Iris pigment epithelial cell (primary cell): ENCODE measurements at places on chromosomes 13 and 19.

DNA sequence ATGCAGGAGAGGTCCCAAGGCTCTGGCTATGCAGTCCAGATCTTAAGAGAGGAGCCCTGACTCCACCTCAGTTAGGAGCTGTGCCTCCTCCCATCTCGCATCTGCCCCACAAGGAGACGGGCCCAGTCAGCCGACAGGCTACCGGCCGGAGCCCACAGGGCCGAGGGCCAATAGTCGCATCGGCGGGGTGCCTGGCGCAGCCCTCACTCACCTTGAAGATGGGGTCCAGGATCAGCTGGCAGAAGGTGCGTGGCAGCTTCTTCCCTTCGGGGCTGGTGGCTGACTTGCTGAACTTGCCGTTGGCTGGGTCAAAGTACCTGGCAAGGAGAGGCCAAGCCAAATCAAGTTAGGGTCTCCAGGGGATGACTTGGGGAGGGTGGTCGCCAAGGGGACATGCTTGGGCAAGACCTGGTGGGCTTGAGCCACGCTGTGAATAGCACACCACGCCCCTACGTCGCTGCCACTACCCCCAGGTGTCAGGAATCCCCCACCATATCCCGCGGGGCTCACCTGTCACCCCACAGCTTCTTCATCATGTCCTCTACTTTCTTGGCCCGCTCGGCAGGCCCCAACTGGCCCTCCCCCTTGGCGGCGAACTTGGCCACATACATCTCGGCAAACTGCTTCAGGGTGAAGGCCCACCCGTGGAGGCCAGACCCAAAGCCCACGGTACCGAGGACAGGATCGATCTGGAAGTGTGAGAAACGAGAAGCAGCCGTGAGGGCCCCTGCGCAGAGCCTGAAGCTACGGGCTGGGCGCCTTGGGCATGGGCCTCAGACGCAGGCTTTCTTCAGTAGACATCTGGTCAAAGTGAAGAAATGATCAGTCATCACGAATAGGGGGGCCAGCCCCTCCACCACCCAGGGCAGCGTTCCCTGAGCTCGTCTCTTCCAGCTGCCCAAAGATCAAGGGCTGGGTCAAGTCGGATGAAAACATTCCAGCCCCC is 3.3 kb downstream of the EEF2 start:
- no peak for DNase-seq

- no peak for DNase-seq
Observed at GRCh38 chr13:93279982-93280381, 53.4 kb downstream of the GPC6 start.

DNA sequence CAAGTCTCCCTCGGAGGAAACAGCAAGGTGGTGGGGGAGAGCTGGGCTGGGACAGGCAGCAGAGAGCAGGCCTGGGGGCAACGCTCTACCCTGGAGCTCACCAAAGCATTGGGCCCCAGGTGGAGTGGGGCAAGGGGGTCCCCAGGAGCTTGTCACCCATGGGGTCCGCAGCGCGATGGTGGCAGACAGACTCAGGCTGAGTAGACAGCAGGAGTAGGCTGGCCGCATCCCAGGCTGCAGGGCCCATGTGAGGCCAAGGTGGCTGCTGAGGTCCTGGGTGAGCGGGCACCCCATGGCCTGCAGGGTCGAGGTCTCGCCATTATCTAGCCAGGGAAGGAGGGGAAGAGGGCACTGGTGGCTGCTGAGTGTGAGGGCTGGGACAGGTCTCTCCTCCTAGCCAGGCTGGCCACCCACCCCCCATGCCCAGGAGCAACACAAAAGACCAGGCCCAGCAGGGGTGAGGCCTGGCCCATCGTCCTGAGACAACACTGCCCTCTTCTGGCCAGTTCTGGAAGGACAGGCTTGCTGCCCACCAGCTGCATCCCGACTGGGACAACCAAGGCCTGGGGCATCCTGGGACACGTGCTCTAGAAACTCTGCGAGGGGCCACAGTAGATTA is 33.1 kb downstream of the CEBPG start:
- DNase-seq, result peak; percentile 22

DNA sequence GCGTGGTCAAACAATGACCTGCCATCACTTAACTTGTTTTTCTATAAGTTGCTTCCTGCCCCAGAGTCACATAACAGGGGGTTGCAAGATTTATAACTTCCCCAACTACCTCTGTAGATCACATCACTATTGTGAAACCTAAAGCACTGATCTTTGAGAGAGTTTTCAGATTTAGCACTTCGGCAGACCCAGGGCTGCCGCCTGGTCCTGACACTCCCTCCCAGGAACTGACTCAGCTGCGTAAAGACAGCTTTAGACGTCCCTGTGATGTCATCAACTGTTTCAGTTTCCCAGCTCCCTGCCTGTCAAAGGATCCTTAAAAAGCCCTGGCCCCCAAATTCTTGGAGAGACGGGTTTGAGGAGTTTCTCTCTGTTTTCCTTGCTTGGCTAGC is 33.3 kb downstream of the IGFL2 start:
- peak; percentile 60 for DNase-seq

- DNase-seq, result no peak
Observed at GRCh38 chr13:99496184-99497142, 4.8 kb upstream of the TM9SF2 start.

DNA sequence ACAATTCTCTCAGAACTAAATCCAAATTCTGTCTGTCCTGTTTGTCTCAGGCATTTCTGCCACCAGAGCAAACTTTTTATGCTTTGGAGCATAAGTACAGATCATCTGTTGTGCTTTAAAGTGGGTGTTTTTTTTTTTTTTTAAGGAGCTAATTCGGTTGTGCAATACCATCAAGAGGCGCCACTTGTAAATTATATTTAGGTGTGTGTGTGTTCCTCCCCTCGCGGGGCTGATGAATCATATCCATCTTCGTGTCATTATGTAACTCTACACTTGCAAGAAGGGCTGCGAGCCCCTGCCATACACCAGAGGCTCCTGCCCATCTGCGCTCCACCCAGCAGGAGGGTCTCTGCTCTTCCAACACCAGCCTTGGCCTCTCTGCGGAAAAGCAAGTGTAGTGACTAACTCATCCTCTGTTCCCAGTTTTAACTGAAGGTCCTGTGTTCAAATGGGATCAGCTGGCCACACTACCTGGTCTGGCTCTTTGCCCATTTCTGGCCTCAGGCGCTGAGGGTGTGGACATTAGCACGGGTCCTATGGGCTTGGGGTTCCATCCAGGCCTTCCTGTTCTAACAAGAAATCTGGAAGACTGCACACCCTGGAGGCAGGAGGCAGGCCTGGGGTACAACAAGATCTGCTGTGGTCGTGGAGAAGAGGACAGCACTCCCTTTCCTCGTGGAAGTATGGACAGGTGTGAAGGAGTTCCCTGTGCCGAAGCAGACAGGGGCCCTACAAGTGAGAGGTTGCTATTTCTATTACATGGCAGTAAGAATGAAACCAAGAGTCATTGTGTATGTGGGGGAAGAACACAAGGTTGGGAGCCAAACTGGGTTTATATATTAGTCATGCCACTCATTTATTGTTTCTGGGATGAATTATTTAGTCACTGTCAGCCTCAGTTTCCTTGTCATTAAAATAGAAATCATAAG is 96.1 kb upstream of the MBNL2 start:
- DNase-seq, result peak; percentile 85

DNA sequence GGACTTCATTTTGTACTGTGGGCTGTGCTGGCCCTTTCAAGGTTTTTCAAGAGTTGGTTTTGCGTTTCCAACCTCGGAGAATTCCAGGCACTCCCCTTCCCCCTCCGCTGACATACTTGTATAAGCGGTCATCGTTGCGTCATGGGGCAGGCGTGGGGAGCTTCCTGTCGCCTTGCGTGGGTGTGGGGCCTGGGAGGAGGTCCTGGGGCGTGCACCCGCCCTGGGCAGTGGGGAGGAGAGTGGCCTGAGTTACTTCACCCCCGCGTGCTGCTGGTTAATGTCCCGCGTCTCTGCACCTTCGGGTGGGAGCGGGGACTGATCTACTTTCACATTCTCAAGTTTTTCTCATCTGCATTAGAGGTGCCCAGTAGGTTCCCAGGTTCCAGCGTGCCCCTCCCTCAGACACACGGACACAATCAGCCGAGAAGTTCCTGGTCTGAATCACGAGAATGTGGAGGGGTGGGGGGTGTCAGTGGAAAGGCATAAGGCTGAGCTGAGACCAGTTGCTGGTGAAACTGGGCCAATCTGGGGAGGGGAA is 4.1 kb downstream of the IER2 start:
- DNase-seq, result peak; percentile 97

GRCh38 chr19:38931521-38931793 is 713 bp downstream of the MRPS12 start:
- DNase-seq, result no peak

- no peak for DNase-seq
Observed at GRCh38 chr13:46211116-46211482, 629 bp upstream of the LRRC63 start.

GRCh38 chr13:66265371-66265770 is 964.8 kb downstream of the PCDH9 start:
- DNase-seq, result peak; percentile 10

DNA sequence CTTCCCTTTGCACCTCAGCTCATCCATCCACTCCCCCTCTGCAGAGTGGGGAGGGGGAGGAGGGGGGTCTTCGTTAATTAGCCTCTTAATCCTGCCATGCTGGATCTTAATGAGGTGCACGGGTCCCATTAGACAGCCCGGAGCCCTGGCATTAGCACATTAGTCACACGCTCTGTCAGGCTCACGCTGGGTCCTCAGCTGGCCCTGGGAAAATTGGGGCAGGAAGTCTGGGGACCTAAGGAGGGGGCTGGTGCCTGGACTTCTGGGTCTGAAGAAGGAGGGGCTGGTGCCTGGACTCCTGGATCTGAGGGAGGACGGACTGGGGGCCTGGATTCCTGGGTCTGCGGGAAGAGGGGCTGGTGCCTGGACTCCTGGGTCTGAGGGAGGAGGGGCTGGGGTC is 444 bp upstream of the NCCRP1 start:
- no peak for DNase-seq

- DNase-seq, result no peak
Observed at GRCh38 chr13:45402641-45403040, 15.5 kb downstream of the SLC25A30 start.

DNA sequence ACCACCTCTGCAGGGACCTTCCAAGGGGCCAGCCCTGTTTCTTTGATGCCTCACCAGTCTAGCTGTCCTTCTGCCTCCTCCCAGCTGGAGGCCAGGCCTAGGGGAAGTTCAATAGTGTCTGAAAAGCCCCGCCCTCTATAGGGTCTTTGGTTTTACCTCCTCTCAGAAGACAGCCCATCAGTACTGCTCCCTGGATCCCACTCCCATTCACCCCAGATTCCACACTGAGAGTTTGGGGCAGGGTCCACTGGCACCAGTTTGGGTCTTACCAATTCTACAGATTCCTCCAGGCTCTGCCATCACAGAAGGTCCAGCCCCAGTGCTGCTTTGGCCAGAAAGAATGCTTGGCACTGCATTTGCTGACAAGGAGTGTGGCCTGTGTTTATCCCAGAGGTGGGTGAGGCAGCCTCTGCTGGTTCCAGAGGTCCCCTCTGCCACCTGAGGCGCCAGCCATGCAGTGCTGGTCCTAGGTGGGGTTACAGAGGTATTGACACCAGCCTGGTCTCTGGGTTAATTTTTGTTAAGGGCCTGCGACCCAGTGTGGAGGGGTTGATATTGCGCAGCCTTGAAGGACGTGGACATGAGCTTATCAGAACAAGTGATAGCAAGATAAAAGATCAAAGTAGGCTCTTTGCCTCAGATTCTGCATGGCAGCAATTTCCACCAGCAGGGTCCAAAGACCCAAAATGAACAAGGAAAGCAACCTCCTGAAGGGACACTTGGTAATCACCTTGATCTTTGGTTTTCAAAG is 41.4 kb upstream of the IGSF23 start:
- no peak for DNase-seq
